Stimulated activated CD8-positive, alpha-beta memory T cell treated with anti-CD3 and anti-CD28 coated beads, Interleukin-15, amount 100 ng/mL, for 1 hour (primary cell): ENCODE measurements at places on chromosomes 1 and 21.

- DNase-seq = no peak
Observed at GRCh38 chr1:205585169-205585834, 46.5 kb downstream of the ELK4 start.

DNA sequence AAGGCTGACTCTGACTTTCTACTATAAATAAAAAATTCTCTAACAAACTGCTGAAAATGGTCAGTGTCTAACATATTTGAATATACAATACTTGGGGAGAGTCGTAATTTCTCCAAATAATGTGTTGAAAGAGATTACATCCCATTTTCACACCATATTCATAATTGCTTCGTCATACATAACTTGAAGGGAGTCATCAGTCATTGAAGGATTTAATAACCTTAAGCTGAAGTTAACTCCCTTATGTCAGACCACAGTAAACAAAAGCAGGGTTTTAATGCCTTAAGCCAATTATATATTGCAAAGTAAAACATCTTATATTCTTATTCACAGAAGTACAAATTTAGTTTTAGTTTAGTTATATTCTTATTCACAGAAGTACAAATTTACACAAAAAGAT lies 129.9 kb downstream of the RERE start:
- no peak for DNase-seq

GRCh38 chr1:31434101-31434871 lies 21.3 kb downstream of the SERINC2 start:
- no peak for DNase-seq

DNA sequence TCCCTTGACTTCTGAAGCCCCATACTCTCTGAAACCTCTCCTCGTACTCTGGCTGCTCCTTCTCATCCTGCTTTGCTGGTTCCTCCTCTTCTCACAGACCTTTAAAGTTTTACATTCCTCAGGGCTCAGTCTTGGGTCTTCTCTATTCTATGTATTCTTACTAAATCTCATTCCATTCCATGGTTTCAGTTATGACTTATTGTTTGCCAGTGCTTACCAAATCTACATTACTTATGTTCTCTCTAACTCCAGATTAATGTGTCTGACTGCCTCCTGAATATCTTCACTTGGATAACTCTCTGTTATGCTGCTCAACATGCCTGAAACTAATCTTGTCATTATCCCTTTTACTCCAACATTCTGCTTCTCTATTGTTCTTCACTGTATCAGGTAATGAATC lies 5.4 kb upstream of the SLC35D1 start:
- no peak for DNase-seq

DNA sequence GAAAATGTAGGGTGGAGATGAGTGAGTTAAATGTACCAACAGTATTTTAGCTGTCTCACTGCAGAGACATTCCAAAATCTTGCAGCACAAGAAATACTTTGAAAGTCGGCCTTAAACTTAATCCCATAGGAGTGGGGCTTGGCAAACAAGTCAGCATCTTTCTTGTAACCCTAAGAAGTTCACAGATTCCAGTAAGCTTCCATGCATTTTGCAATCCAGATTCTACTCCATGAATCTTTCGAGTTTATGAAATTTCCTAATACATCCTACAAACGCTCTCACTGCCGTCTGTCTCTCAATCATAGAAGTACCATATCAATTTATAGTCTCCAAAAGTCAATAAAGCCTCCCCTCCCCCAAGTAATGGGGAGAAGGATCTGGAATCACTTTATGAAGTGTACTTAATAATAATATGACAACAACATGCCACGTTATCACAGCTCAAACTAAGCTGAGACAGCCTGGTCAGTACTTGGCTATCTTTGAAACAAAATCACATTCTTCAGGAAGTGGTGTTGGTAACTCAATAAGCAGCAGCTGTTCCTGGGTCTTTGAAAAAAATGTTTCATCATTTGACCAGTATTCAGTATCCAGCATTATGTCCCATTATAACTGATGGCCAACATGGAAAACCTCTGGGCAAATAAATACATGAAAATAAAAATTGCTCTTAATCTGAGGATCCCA lies 317.4 kb upstream of the RUNX1 start:
- no peak for DNase-seq

GRCh38 chr1:8161546-8162105 lies 135.5 kb upstream of the ERRFI1 start:
- no peak for DNase-seq

DNA sequence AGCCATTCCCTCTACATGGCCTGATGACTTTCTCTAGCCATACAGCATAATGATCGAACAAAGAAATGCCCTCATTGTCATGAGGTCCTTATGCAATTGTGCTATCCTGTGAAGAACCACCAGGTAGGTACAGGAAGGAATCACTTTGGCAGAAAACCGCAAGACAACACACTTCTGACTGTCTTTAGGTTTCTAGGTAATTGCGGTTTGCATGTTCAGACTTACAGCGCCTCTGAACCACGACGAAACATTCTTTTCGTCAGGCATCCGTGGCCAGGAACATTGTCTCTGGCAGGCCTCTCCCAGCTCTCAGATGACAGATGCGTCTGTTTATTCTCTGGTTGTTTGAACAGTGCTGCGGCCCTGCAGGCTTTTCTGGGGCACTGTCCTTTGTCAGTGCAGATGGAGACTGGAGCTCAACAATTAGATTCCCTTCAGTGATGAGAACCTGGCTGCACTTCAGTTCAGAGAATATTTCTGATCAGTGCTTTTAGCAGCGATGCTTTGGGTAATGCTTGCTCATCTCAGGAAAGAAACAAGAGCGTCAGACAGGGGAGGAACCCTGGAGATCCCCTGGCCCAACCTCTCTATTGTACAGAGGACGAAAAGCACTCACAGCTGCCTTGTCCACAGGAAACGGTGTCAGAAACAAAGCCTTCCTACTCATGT lies 63.4 kb downstream of the B3GALT5 start:
- no peak for DNase-seq

DNA sequence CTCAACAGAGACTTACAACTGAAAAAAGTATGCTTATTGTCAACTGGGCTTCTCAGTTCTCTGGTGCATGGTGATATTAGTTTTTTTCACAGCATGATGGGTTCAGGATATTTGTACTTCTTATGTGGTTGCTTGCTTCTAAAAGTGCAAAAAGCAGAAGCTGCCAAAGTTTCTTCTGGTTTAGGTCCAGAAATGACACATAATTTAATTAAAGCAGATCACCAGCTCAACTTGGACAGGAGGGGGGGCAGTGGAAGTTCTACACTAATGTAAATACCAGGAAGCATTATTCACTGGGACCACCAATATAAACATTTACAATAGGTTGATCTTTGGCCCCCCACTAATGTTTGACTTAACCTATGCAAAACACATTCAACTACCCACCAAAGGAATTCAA lies 354.8 kb upstream of the BRINP3 start:
- DNase-seq = no peak

GRCh38 chr1:74396933-74397332 lies 115.5 kb downstream of the LRRC53 start:
- DNase-seq = no peak

- DNase-seq = no peak
Observed at GRCh38 chr21:21183092-21183491, 184.9 kb downstream of the NCAM2 start.

DNA sequence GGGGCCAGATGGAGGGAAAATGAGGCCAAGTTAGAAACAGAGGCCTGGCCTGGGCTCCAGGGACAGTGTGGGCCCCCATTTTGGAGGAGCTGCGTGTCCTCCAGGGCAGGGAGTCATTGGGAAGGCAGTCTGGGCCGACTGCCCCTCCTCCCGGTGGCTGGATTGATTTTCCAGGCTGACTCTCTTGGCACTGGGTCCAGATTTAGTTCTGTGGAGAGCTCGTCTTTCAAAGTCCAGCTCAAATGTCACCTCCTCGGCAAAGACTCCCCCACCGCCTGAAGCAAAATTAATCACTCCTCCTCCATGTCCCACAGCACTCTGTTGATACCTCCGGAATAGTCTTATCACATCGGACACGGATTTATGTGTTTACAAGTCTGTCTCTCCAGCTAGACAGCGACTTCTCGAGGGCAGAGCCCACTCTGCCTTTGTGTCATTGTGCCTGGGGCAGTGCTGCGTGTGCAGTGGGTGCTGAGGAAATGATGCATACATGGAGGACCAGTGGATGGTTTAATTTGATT lies 175.1 kb downstream of the CAMTA1 start:
- DNase-seq = no peak

GRCh38 chr1:22139066-22139594 lies 3.8 kb downstream of the WNT4 start:
- no peak for DNase-seq

- DNase-seq = no peak
Observed at GRCh38 chr1:43957407-43958040, 10.8 kb downstream of the IPO13 start.

GRCh38 chr1:159068886-159069285 lies 7.7 kb downstream of the AIM2 start:
- DNase-seq = no peak

- no peak for DNase-seq
Observed at GRCh38 chr1:5881526-5882222, 110.6 kb downstream of the NPHP4 start.

DNA sequence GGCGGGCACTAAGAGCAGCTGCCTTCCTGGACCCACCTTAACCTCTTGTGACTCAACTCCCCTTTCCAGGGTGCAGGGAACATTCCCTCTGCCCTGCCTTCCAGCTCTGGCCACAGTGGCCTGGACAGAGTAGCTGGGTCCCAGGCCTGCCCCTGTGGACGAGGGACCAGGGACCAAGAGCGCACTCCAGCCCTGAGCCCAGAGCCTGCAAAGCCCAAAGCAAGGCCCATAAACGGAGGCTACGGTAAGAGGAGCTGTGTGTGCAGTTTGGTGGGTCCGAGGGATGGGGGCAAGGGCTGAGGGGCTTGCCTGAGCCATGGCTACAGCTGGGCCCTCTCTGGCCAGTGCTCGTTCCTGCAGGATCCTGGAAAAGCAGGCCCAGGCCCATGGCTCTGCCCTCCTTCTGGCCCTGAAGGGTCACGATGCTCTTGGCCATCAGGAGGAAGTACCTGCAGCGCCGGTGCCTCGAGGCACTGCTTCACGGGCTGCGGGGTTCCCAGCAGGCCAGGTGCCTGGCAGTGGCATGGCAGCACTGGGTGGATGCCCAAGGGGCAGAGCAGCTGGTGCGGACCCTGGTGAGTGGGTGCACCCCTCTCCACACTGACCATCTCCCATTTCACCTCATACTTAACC lies 17.8 kb downstream of the MTHFR start:
- DNase-seq = no peak

- no peak for DNase-seq
Observed at GRCh38 chr1:159180516-159180915, 9.1 kb downstream of the CADM3 start.

DNA sequence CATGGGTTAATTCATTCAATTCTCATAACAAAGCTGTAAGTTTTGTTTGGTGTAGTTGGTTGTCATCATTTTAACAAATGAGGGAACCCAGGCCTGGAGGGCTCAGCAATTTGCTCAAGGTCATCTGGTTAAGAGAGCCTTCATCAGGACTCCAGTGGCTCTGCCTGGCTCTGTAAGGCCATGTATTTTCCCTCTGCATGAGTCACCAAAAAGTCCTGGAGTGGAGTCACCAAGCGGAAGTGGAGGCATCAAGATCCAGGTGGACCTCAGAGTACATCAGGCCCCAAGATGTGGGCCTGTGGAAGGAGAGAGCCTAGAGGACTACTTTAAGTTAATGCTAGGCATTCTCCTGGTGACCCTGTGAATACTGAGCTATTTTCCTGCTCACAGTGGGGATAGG lies 30.0 kb upstream of the RBM15 start:
- DNase-seq = no peak

- no peak for DNase-seq
Observed at GRCh38 chr1:55320891-55321290, 105.7 kb upstream of the USP24 start.

- no peak for DNase-seq
Observed at GRCh38 chr1:7862211-7863060, 9.6 kb upstream of the UTS2 start.

GRCh38 chr1:157937744-157938143 lies 55.7 kb upstream of the KIRREL1 start:
- DNase-seq = no peak

- DNase-seq = no peak
Observed at GRCh38 chr1:42043182-42043581, 110.0 kb upstream of the GUCA2B start.

DNA sequence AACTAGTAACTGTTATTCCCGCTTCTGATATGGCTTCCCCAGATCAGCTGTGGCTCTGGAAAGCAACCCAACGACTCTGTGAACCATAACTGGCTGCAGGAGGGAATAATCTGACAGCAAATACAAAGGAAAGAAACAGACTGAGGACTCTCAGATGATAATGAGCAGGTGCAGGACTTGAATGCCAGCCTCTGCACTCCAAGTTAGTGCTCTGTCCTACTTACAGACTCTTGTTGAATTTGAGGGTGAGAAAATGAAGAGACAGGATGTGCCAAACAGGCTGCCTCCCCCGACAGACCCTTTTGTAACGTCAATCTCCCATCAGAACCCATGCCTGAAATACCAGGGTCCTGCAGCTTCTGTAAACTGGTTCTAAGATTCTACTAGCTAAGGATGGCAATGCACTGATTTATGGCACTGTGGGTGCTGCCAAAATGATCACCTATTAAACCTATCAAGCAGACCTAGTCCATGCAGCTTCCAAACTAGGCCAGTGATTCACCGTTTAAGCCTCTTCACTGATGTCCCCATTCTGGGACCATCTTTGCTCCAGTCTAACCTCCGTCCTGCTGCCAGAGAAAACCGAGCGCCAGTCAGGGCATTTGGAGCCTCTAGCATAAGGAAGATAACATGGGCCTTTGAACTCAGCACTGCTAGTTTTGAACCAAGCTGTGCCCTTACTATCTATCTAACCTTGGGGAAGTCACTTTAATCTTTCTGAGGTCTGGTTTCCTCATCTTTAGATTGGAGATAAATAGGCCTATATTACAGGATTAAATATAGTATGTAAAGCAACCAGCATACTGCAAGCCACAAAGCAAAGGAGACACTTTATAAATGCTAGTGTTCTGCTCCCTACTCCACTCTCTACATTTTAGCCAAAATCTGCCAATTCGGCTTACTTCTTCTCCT lies 4.8 kb downstream of the MKNK1 start:
- DNase-seq = no peak

DNA sequence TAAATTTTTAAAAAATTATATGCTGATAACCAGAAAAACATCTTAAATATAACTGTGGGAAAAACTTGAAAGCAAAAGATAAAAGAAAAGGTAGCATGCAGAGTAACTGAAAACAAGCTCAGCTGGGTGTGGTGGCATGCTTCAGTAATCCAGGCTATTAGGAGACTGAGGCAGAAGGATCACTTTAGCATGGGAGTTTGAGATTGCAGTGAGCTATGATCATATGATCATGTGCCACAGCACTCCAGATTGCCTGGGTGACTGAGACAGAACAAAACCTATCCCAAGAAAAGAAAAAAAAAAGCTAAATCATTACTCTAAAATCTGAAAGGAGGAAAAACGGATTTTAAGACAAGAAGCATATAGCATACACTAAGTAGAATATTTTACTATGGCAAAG lies 1624.0 kb downstream of the AMY1C start:
- no peak for DNase-seq

DNA sequence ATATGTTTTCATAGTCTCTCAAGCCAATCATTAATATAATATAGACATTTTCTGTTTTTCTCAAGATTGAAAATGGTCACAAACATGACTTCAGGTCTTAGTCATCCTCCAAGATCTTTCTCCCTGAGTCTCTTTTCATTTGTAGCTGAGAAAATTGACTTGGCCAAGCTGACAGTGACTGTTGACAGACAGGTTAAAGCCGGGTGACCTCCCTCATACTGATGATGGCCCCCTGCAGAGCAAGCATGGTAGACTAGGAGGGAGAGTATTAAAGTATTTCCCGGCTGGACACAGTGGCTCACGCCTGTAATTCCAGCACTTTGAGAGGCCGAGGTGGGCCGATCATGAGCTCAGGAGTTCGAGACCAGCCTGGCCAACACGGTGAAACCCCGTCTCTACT lies 6.8 kb upstream of the KIAA1614 start:
- DNase-seq = no peak
